ENCODE measurements at places on chromosomes 2 and 18.

DNA sequence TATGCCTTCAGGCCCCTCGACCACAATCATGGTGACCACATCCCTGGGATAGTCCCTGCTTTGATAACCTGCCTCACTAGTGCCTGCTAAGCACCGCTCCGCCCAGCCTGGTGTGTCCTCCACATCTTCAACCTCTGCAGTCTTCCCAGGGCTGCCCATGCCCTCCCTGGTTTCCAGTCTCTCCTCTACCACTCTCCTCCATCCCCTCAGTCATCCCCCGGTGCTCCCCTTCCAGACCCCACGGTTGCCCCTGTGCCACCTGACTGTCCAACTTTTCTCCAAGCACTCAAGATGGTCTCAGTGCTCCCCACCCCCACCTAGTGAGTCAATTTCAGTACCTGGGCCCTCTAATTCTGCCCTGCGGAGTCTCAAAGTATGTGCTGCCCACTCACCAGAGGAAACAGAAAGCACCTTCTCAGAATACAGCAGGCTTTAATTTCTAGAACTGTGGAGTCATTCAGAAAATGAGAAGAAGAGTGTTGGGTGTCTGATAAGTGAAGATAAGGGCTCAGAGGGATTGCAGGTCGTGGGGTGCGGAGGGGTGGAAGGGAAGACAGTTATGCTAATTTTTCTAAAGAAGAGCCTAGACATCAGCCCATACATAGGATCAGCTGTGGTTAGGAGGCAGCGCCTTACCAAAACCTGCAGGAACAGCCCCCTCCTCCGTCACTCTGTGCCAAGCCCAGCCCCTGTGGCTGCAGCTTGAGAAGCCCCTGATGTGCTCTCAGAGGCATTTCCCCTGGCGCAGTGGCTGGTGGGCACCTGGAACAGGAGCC is 53.6 kb upstream of the CAB39 start:
- DNase-seq, result no peak

DNA sequence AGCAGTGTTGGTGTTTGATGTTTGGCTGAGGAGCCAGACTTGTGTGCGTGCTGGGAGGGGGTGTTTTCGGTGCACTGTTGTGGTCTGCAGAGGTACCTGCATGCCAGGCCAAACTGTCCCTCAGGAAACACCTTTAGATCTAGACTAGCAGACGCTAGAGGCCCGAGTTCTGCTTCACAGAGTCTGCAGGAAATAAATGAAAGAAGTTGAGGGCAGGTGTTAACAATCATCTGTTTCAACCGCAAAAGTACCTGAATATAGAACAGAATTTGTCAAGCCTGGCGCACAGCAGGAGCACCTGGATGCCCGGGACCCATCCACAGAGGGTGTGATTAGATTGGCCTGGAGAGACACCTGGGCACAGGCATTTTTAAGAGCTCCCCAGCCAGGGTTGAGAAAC is 40.5 kb upstream of the REL start:
- no peak for DNase-seq

GRCh38 chr2:190267302-190267701 is 52.3 kb downstream of the HIBCH start:
- DNase-seq, result peak; percentile 79

- no peak for DNase-seq
These were observed 24.1 kb upstream of the ZCCHC2 start for GRCh38 chr18:62498616-62499262.

GRCh38 chr2:118833716-118834439 is 13.6 kb downstream of the EN1 start:
- DNase-seq, result no peak

DNA sequence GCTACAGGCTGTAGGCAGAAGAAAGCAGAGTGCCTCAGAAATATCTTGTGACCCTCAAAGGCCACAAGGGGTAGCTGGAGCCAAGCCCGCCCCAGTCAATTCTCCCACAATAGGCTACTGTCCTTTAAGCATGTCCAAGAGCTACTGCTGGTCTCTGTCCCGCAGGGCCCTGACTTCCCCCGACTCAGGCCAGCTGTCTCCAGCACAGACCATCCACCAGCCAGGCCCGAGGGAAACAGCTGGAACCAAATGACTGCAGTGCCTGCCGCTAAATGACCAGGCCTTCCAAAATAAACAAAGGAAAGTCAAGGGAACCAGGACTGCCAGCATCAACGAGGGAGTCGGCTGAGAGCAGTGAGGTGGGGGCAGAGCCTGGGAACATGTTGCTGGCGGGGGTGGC is 36.7 kb downstream of the MCFD2 start:
- DNase-seq, result peak; percentile 49

DNA sequence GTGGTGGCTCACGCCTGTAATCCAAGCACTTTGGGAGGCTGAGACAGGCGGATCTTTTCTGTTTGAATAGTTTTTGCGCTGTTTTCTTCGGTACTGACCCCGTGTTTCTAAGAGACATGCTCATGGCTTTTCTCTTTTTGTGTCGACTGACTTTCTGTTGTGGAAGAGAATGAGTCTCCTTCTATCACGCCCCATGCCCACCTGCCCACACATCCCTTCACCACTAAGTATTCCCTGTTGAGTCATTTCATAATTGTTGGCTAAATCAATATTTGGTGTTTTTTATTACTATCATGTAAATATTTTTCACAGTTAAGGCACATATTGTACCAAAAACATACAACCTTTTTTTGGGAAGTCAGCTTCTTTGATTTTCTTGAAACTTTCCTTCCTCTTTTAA is 198.8 kb upstream of the TWIST2 start:
- DNase-seq, result no peak

DNA sequence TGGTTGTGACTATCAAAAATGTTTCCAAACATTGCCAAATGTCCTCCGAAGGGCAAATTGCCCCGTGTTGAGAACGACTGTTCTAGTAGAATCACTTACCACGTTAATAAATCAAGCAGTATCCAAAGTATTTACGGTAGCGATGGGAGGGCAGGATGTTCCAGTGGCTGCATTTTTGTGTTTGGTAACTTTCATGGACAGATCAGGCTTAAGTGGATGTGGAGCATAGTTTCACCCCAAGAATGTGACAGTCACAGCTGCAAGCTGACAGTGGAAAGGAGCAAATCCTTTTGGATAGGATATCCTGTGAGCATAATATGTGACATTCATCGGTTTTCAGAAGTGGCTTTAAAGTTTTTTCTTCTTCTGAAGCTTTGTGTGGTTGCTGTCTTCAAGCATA is 46.3 kb upstream of the DARS1 start:
- no peak for DNase-seq

DNA sequence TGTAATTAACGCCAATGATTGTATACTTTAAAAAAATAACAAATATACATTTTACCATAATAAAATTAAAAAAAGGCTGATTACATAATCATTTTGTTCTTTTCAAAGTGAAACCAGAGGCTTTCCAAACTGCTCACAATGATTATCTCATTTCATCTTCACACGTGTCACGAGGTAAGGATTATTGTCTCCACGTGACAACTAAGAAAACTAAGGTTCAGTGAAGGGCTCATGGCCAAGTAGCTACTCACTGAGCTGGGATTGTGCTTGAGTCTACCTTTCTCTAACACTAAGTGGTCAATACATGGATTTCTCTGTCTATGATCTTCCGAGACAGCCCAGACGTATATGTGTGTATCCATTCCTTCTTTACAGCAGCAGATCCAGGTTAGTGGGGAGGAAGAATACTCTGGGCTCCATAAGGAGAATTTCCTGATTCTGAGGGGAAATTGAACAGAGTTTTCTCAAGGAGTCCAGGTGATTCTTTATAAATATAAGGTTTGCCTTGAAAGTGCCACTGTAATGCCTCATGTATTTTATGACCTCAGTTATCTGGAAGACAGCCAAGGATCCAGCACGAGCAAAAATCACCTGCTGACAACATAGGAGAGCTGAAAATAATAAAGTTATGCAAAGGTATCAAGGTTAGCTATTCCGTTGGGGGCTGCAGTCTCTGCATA is 25.6 kb upstream of the ACSL3 start:
- no peak for DNase-seq

- DNase-seq, result peak; percentile 55
These were observed 38.4 kb downstream of the LYPD6B start for GRCh38 chr2:149076863-149077412.

DNA sequence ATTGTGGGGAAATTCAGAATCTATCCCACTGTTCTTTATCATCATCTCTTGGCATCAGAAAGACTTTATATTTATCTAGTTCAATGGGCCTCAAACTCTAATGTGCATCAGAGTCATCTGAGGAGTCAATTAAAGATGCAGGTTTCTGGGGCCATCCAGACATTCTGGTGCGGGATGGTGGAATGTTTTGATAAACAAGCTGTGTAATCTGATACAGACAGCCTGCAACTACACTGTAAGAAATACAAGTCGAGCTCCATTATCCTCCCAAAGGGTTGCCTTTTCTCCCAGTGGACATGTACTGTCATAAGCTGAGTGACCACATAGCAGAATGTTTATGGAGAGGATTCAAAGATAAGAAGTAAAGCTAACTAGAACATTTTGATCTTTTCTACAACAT is 515.3 kb upstream of the DCC start:
- DNase-seq, result no peak
